Activated CD4-positive, CD25-positive, alpha-beta regulatory T cell treated with anti-CD3 and anti-CD28 coated beads, Interleukin-2, amount 50 U/mL, for 16 hours (primary cell): ENCODE measurements at places on chromosomes 11 and 22.

GRCh38 chr11:61754534-61755482, 2.4 kb downstream of the MYRF start:
- no peak for DNase-seq

GRCh38 chr11:35338921-35339320, 80.4 kb downstream of the SLC1A2 start:
- no peak for DNase-seq

DNA sequence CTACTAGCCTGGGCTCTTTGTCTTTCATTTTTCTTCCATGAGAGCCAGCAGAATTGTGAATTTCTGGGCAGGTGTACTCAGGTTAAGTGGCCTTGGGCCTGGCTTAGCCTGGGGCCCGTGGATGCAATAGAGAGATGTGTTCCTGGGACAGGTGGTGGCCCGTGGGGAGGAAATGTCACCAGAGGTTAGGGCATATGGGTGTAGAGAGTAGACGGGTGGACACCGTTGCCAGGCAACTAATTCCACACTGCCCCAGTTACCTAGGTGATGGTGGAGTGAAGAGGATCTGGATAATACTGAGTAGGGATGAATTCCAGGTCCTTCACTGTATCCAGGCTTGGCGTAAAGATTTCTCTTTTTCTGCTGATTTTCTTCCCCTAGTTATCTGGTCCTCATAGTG, 175.0 kb downstream of the INSC start:
- DNase-seq, result no peak

GRCh38 chr11:83871054-83871453, 584.9 kb upstream of the CCDC90B start:
- DNase-seq, result no peak

GRCh38 chr22:44391015-44391414, 78.3 kb upstream of the SHISAL1 start:
- no peak for DNase-seq

GRCh38 chr11:74010306-74011300, 1.7 kb upstream of the UCP3 start:
- no peak for DNase-seq

DNA sequence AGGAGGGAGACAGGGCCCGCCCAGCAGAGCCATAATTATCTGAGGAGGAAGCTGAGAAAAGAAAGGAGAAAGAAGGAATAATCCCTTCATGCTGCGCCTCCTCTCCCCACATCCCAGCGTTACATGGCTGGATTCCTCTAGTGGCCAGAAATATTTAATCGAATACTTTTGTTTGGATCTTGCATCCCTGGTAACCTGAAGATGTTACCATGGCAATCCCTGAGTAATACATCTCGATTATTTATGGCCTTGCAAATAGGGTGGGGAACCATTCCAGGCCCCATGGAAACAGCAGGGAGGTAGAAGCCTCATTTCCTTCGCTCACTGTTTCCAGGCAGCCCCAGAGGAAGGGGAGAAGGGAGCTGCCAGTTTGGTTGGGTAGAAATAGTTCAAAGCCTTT, 357.7 kb downstream of the BUD13 start:
- DNase-seq, result no peak

DNA sequence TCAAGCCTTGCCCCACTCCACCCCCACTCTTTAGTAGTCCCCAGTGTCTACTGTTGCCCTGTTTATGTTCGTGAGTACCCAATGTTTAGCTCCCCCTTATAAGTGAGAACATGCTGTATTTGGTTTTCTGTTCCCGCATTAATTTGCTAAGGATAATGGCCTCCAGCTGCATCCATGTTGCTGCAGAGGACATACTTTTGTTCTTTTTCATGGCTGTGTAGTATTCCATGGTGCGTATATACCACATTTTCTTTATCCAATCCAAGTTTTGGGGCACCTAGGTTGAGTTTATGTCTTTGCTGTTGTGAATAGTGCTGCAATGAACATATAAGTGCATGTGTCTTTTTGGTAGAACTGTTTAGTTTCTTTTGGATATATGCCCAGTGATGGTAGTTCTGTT, 16.2 kb upstream of the FXYD6 start:
- no peak for DNase-seq

DNA sequence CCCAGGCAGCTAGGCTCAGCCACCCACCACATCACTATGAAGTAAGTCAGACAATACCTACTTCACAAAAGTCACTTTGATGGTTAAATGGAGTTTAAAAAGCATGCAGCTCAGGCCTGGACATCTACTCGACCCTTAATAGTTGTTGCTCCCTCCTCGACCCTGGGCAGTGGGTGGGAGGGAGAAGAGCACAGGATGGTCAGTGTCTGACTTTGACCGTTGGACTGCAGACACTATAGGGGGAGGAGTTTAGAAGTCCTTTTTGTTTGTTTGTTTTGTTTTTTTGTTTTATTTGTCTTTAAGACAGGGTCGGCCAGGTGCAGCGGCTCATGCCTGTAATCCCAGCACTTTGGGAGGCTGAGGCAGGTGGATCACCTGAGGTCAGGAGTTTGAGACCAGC, 38.6 kb upstream of the XBP1 start:
- DNase-seq, result no peak

DNA sequence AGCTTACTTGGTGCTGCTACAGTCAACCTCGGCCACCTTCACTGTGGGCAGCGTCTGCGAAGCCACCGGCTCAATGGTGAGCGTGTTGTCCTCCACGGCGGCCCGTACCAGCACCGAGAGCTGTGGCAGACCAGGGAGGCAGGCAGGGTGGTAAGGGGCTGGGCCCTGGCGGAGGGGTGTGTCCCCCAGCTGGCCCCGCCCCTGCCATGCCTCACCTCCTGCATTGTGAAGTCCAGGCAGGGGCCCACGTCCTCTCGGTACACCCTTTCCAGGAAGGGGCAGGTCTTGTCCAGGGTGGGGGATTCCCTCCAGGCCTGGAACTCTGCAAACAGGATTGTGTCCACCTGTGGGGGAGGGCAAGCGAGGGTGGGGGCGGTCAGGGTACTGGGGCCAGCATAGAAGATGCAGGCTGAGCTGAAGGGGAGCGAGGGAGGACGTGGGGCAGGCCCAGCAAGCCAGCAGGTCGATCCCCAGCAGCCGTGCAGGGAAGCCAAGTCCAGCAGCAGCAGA, 12.8 kb downstream of the RAB3IL1 start:
- no peak for DNase-seq

DNA sequence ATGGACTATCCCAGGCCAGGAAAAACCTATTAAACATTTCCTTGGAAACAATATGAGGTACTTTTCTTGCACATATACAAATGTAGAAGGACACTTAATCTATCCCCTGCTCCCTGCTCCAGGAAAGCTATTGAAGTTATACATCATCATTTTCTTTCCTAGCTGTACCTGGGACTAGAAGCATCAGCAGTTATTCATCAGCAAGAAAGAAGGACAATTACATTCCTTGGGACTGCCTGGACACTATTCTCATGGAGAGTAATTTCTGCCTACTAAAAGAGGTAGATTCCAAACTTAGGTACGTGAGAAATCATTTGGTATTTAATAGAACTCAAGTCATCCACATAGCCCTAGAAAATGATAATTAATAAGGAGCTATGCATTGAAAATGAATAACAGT, 51.0 kb upstream of the PICALM start:
- no peak for DNase-seq

DNA sequence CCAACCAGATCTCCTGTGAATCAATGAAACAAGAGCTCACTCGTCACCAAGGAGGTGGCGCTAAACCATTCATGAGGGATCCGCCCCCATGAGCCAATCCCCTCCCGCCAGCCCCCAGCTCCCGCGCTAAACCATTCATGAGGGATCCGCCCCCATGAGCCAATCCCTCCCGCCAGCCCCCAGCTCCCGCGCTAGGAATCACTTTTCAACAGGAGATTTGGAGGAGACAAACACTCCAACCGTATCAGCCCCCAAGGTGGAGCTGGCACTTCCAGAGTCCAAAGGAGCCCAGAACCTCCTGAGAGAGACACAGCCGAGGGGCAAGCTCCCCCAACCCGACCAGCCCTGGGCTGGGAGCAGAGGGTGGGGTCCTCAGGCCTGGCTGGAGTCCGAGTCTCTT, 40.9 kb upstream of the PRR5 start:
- DNase-seq, result no peak

DNA sequence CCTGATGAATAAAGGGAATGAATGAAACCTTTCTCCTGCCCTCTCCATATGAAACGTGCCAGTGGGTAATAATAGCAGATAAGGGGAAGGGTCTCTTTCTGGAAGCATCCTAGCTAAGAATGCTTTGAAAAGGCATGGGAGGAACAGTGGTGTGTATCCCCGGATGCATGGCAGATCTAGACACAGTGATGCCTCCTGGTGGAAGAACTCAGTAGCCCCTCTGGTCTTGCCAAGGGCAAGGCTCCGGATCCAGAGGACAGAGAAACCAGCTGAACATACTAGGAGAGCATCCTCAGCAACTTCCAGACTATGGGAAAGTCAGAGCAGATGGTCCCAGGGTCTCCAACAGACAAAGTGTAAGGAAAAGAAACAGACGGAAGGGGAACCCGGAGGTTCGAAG, 6.4 kb downstream of the BAIAP2L2 start:
- DNase-seq, result no peak

DNA sequence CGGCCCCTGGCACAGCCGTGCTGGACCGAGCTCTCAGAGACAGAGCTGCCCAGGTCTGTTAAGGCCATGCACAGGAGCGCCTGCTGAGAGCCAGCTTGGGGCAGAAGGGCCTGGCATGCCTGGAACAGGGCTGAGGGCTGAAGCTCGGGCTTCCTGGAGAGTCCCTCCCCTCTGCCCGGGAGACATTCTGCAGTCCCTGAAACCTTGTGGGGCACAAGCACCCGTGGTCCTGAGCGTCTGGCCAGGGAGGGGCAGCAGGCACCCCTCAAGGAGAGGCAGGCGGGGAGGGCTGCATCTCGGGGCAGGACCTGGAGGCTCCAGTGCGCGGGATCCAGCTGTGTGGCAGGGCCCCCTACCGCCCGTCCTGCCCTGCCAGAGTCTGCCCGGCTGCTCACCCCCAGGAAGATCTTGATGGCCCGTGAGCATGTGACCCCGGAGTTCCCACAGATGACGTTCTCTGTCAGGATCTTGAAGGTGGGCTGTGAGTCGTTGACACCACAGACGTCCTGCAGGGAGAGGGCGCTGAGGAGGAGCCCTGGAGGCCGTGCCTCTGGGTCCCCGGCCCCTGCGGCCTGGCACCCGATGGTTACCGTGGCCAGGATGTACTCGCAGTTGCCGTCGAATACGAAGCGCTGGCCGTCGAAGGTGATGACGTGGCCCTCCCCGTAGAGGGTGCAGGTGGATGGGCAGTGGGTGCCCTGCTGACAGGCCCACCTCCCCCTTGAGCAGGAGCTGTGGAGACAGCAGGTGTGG, 10.9 kb downstream of the MUC6 start:
- DNase-seq, result no peak

- DNase-seq, result no peak
Observed at GRCh38 chr11:76444065-76444383, 794 bp upstream of the EMSY start.

- DNase-seq, result no peak
Observed at GRCh38 chr11:14642873-14643696, 519 bp upstream of the PDE3B start.
